Right atrium auricular region (tissue), 2 donors: ENCODE measurements at places on chromosomes 7 and 10. TPM values are rescaled to one million over a fixed set of nuclear protein-coding genes. Genes with fewer than 3 reads are reported as not detected.

DNA sequence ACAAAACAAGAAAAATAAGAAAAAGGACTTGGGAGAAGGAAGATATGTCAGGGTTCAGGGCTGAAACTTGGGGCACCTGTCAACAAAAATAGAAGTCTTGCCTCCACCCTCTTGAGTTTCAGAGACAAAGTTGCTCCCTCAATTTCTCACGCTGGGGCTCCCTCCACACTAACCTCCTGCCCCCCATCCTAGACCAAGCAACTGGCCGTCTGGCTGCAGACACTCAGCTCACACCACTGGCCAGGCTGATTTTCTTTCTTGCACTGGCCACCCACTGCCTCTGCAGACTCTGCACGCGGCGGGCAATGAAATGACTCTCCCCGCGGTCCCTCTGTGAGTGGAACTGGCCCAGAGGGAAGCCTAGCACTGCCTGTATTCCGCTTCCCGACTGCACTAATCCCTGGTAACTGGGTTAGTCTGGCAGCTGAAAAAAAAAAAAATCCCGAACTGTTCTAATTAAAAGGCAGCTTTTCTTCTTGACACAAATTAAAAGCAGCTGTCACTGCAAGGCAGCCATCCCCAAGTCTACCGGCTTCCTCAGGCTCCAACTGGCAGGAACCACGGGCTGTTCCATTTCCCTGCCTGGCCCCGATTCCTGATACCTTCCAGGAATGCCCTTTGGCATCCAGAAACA lies 83.5 kb downstream of the SPDYE5 start:
- DNase-seq: no peak

- no peak for DNase-seq
These were observed 274.6 kb upstream of the KLF6 start for GRCh38 chr10:4059471-4060138.

GRCh38 chr7:103967401-103967800 lies 22.1 kb downstream of the RELN start:
- DNase-seq: no peak

GRCh38 chr7:97005183-97006054 lies at the start of gene DLX6:
Gene DLX6 (plus strand): TSS chr7:97005553. CDS start chr7:97005978, 425 bp downstream.
- no peak for DNase-seq

- no peak for DNase-seq
These were observed 31.3 kb upstream of the NME8 start for GRCh38 chr7:37816922-37817590.

DNA sequence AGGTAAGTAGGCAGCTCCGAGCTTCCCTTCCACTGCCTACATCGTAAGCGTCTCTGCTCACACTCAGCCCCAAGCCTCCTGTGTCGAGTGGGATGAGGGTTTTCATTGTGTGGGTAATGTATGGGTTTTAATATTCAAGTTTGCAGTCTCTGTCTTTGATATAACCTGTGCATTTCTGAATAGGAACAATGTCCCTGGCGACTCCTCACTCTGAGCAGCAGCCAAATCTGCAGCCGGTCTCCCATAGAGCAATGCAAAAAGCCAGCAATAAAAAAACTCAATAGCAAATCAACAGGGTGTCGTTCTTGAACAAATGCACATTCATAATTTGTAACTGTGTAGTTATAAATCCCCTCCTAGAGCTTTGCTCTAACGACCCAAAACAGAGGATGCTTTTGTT lies 33.4 kb downstream of the PPP1R17 start:
- no peak for DNase-seq

DNA sequence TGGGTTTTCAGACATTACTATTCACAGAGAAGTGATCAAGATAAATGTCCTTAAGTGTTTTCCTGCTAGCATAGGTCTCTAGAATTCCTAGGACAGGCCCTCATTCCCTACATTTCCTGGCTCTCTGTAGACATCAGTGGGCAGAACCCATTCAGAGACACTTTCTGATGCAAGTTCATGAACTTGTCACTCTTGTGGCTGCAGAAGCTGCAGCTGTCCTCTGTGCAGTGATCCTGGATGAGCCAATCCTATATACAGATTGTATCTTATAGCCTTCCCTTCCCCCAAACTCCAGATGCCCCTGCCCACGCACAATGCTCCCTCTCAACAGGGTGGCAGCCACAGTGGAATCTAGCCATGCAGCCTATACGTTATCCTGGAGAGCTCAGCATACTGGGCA lies 12.6 kb upstream of the GRB10 start:
- no peak for DNase-seq

DNA sequence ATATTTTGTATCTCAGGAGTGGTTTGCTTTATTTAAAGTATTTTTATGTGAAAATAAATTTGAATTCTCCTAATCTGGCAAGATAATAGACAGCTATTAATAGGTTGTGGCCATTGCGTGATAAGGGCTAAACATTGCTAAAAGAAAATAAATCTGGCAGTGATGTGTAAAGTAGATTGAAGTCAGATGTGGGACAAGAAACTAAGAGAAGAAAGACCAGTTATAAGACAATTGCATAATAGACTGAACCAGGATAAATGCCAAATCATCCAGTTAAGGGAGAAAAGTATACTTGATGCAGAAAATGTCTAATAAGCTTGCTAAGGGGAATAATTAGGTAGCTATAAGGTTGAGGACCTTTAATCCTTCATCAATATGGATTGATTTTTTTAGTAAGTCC lies 197.5 kb upstream of the CSTF2T start:
- no peak for DNase-seq

DNA sequence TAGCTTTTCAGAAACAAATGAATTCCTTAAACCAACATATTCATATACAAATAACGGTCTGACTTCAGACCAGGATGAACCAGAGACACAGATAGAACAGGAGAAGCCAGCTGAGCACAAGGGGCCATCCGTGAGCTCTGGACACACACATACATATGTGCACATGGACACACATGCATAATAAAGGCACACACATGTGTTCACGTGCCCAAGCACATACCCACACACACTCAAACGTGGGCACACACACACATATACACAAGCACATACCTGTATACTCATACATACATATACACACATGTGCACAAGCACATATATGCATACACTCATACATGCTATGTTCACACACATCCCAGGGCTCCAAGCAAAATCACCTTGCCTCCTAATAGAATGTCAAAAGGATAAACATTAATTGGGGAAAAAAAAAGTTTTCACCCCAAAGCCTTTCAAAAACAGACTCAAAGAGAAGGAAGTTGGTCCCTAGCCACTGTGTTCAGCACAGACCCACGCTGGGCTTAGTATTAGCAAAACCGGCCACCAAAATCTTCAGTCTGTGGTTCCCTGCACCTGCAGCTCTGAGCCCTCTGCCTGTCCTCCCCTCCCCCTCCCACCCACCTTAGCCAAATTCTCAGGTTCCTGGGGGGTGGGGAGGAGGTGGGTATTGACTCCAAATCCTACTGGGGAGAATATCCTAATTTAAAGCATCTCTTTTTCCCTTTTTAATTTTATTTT lies 100.4 kb upstream of the MACROH2A2 start:
- DNase-seq: no peak

GRCh38 chr10:114541797-114542160 lies 116.3 kb downstream of the ABLIM1 start:
- no peak for DNase-seq

DNA sequence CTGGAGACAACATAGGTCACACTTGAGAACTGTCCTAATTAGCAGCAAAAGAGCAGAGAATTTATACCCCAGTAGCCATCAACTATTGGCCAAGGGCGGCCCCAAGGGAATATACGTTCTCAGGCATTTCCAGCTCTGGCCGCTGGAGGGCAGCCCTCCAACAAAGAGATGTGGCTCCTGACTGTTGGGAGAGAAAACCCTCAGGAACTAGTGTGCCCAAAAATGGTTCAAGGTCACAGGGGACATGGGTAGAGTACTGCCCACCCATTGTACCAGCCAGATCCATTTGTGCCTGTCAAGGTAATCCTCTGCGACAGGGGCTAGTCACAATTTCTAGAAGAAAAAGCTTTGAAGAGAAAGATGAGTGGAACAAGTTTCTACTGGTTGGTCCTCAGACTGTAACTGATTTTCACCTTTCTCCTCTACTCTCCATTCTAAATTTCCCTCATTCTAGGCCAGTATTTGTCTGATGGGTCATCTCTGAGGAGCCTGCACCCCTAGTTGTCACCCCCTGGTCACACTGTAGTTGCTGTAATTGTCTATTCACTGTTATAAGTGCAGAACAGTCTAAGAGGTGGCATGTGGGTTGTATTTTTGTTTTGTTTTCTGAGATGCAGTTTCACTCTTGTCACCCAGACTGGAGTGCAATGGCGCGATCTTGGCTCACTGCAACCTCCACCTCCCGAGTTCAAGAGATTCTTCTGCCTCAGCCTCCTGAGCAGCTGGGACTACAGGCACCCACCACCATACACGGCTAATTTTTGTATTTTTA lies 14.7 kb upstream of the C7orf33 start:
- DNase-seq: peak; percentile 68

HK1 gene
- total RNA-seq: 186 TPM

AGR2 gene
- total RNA-seq: not detected
